ENCODE measurements at places on chromosomes 4 and X.

DNA sequence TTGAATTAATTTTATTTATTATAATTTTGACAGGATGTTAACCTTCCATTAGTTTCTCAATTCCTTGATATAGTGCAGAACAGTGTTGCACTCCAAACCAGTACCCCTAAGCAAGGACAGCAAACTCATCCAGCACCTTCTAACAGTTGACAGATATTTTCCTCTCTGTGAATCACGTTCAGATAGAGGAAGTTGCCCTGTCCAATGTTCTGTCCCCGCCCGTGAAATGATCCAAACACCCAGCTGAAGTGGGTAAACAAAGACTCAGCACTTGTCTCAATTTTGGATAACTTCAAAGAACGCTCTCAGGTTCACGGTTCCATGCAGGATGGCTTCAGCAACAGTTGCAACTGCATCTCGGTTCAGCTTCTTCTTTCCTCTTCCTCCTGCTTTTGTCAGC, 1240.0 kb upstream of the ADGRL3 start:
- DNase-seq: no peak

DNA sequence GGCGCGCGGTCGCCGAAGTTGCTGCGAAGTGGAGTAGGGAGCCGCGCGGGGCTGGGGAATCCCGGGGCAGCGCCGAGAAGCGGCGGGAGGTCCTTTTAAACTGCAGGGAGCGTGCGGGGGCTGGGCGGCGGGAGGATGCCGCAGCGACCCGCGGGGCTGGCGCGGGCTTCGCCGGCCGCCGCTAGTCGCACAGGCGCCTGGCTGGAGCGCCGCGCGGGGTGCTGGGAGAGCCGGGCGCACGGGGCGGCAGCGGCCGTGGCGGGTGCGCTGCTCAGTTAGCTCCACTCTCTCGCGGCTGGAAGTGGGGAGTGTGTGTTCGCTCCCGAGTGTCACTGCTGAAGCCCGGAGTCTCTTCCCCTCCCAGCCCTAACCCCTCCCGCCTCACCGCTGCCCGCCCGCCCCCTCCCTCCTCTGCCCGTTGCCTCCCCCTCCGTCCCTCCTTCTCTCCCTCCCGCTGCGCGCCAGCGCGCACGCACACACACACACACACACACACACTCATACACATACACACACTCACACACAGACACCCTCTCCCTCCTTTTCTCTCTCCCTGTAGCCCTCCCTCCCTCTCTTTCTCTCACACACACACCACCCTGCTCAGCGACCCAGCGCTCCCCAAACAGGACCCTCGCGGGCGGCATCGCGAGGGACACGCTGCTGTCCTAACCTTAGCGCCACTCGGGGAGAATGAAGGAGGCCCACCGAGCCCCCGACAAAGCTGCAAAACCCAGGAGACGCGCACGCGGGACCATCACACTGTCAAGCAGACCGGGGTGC, at the start of gene NDNF:
Gene NDNF, minus strand, starts transcription at position 312 of the 780 bp plus-strand sequence. CDS start 26,698 bp downstream, outside the sequence.
- DNase-seq: peak; percentile 8

- DNase-seq: no peak
Observed at GRCh38 chr4:76365636-76366035, 55.3 kb downstream of the CCDC158 start.

DNA sequence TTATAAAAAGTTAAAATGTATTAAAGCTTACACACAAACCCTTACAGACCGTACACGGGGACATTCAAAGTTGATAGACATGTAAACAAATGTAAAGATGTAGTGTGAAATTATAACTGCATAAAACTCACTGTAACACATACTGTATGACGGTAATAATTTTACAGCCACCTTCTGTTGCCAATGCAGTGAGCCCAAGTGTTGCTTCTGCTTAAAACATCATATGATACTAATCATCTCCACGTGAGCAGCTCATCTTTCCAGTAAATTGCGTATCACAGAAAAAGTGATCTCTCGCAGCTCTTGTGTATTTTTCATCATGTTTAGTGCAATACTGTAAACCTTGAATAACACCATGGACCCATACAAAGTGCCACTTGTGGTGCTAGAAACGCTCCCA, 233.2 kb downstream of the STK32B start:
- DNase-seq: no peak

GRCh38 chr4:161444626-161445025, 719.2 kb downstream of the FSTL5 start:
- DNase-seq: no peak

GRCh38 chr4:145939856-145940255, 1.2 kb upstream of the ZNF827 start:
- no peak for DNase-seq

DNA sequence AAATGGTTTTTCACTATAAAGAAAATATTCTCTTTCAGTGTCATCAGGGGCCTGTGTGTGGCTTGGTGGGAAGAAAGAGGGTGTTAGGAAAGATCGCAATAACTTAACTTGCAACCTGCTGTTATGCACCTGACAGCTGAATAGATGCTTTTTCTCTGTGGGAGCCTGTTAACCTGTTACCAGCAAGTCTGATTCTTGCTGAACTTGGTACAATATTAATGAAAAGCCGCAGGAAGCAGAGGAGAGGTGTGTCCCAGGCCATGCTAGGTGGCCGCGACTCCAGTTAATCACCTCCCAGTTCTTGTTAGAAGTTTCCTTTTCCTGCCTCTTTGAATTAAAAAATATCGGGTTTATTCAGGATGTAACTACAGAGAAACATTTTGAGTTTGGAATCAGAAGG, 494.8 kb upstream of the AGA start:
- no peak for DNase-seq

GRCh38 chr4:81844717-81845116, 373.0 kb upstream of the RASGEF1B start:
- DNase-seq: peak; percentile 68

DNA sequence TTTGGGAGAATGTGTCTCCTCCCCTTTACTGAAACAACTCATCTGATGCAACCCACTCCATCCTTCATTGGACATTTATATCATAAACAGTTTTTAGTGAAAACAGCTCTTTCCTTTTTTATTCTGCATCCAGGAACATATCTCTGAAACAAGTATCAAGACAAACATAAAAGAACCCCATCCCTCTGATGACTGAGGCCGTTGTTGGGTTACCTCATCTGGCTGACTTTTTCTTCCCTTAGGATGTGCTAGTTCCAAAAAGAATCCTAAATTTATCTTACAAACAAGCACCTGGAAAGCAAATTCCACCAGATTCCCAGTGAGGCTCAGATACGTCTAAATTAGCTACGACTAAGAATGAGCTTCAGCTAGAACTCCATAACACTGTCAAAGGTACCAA, 483.7 kb upstream of the INTU start:
- no peak for DNase-seq

GRCh38 chr4:143346206-143346605, 9.5 kb downstream of the GAB1 start:
- no peak for DNase-seq

DNA sequence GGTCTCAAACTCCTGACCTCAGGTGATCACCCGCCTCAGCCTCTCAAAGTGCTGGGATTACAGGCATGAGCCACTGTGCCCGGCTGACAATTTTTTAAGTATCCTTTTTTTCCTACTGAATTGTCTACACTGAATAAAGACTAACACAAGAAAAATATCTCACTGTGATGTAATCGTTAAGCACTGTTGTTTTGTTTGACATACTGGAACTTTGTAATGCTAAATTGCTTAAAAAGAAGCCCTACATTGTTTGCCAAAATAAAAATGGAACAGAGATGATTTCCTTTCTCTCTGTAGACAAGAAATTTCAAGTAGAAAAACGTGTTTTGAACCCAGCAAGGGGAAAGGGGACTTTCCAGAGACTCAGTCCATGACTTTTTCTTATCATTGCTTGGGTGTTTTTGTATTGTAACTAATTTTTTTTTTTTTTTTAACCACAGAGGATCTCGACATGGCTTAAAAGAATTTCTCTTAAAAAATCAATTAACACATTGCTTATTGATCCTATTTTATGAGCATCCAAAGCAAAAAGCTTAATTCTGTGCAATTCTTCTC, 74.9 kb downstream of the TMEM156 start:
- no peak for DNase-seq

DNA sequence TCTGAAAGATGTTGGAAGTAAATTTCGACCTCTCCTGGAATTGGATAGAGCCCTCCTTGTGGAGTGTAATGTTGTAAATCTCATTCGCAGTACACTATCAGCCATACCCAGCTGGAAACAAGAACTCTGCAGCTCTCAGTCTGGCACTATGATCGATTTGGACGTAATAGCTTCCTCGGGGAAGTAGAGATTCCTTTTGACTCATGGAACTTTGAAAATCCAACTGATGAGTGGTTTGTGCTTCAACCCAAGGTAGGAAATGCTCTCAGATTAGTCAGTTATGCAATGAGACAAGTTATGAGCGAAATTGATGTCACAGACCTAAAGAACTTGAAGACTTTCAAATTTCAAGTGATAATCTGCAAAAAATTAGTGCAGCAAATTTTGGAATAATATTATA, 103.9 kb downstream of the SYTL5 start:
- no peak for DNase-seq

GRCh38 chr4:78543424-78544125, 8.0 kb upstream of the ANXA3 start:
- DNase-seq: no peak

DNA sequence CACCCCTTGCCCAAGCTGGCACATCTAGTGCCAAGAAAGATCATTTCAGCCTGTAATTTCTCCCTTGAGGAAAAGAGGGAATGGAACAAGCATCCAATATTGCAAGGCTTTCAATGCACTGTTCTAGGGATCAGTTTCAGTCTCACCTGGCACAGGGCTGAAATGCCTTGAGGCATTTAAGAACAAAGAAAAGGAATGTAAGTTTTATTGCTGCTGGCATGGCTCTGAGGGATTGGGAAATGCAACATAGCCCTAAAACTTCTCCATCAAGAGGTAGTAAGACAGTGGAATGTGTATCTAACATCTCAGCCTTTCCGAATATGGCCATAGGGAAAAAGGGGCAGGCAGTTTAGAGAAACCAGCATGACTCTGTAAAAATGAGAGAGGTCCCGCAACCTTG, 732.6 kb upstream of the LCORL start:
- DNase-seq: no peak

DNA sequence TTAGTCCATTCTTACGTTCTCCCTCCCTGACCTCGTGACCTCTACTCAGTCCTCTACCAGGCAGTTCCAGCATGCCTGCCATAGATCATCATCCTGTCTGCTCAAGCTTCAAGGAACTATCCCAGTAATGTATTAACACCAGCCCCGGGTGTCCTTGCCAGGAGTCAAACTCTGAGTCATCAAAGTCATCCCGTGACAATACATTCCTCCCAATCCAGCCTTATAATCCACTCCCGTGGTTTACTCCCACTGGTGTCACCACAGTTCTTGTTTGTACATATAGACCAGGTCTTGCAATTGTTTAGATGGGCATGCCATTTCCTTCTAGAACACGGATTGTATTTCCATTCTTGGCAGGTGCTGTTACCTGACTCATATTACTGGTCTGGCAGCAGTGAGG, 68.7 kb upstream of the TAB3 start:
- no peak for DNase-seq

GRCh38 chr4:104983615-104984179, 163.0 kb upstream of the TET2 start:
- no peak for DNase-seq

- peak; percentile 69 for DNase-seq
Observed at GRCh38 chr4:76765473-76766183, 132.3 kb downstream of the SOWAHB start.

DNA sequence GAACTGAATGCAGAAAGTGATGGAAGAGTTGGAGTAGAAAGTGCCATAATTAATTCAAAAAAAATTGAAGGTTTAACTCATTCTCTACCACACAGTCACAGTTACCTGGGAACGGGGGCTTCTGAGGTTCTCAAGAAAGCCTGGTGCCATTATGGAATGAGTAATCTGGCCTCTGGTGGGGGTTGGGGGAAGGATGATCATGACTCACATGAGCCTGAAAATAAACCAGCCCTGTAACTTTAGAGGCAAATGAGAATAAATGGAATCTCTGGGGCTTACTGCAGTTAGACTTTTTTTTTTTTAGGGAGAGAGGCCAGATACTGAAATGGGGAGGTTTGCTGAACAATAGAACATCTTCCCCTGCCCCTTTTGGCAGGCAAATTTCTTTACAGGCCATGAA, 55.3 kb downstream of the SOD3 start:
- DNase-seq: no peak

- no peak for DNase-seq
Observed at GRCh38 chr4:36029951-36030350, 214.4 kb downstream of the ARAP2 start.

DNA sequence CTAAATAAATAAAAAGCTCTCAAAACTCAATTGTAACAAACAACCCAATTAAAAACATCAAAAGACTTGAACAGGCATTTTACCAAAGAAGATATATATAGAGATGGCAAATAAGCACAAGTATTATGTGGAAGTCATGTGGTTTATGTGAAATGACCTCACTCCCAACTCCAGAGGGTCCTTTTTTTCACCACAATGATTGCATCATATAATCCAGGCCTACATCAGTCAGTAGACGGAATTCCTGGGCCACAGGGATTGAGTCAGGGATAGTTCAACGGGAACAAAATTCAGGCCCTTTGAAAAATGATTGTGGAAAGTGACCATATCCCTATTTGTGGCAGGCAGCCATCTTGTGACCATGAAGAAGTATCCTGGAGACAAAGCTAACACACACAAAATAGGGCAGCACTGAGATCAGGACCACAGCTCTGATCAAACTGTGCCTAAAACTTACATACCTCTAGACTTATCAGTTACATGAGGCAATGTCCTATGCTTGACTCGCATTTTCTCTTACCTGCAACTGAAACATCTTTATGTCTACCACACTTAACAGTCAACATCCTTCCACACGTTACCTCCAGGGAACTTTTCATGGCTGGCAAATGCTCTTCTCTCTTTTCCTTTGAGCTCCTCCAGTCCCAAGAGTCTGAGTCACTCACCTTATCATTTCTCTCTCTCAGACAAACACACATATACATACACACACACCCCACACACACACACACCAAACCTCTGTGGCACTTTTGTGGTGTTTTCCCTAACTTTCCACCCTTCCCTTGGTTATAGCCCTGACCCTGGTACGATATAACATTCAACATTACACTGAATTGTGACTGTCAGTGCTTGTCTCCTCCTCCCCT, 113.5 kb downstream of the PHF8 start:
- DNase-seq: no peak

- DNase-seq: no peak
Observed at GRCh38 chrX:40414335-40414734, 166.4 kb upstream of the ATP6AP2 start.

DNA sequence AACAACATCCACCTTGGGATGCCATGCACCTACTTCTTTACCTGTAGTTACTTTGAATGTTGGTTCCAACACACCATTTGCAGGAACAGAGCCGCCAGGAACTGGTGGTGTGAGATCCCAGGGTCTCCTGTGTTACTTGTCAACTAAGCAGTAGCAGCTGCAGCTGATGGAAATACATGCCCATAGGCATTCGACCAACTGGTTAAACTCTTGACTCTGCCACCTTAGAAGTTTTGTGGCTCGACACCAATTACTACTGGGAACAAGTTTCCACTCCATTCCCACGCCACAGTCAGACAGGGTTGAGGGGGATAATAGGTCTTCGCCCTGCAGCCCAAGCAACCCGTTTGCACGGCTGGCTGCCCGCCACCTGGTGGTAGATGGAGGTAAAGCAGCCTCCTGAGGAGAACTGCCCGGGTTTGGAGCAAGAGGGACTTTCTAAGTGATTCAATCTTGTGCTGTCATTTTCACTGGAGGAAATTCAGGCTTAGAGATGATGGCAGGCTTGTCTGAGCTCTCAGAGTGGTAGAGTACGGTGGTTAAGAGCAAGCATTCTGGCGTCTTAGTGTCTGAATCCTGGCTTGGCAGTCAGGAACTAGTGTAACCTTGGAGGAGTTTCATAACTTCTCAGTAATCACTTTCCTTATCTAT, 119.1 kb upstream of the TRIM2 start:
- DNase-seq: peak; percentile 77

GRCh38 chrX:110514509-110514908, 155.9 kb downstream of the RTL9 start:
- no peak for DNase-seq
